Activated naive CD4-positive, alpha-beta T cell (primary cell): ENCODE measurements at places on chromosomes 13 and 19.

- DNase-seq: peak; percentile 82
These were observed at the start of gene KMT2B for GRCh38 chr19:35717665-35718344. KMT2B (plus strand) TSS chr19:35718003; CDS start chr19:35718019, 16 bp downstream.

- no peak for DNase-seq
These were observed 12.1 kb downstream of the SERTM1 start for GRCh38 chr13:36685927-36686326.

- no peak for DNase-seq
These were observed 435.2 kb downstream of the FGF9 start for GRCh38 chr13:22106058-22106457.

DNA sequence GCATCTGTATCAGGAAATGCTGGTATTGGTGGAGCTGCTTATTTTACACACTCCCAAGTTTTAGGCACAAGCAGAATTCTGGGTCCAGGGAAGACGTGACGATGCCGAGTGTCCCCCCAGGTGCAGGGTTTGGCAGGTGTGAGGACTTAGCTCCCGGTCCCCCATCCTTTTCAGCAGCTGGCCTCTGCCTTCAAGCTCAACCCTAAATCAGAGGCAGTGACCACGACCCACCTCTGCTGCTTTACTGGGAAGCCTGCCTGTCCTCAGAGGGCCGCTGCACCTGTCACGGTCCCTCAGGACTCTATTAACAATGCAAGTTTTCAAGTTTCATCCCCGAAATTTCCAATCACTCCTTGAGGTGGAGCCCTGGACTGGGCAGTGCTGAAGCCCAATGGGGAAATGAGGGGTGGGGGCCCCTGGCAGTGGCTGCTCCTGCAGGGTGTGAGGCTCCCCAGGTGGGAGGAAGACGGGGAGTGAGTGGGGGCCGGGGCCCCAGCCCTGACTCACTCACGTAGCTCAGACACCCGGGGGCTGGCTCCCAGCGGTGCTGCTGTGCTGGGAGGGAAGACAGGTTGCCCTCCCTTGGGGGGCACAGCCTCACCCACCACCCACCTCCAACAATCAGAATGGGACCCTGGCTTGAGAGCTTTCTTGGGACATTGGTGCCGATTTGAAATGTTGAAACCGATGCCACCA, 92.6 kb upstream of the MCF2L start:
- DNase-seq: no peak

GRCh38 chr13:79919091-79919490, 421.8 kb downstream of the SPRY2 start:
- no peak for DNase-seq
